NCI-H2107 (cell line): ENCODE measurements at places on chromosomes 5 and 9.

GRCh38 chr5:125699860-125700259, 723.3 kb upstream of the GRAMD2B start:
- DNase-seq, result no peak

GRCh38 chr9:36827593-36827992, 206.5 kb downstream of the PAX5 start:
- DNase-seq, result no peak

- no peak for DNase-seq
Observed at GRCh38 chr9:99632349-99633038, 189.2 kb upstream of the NR4A3 start.

DNA sequence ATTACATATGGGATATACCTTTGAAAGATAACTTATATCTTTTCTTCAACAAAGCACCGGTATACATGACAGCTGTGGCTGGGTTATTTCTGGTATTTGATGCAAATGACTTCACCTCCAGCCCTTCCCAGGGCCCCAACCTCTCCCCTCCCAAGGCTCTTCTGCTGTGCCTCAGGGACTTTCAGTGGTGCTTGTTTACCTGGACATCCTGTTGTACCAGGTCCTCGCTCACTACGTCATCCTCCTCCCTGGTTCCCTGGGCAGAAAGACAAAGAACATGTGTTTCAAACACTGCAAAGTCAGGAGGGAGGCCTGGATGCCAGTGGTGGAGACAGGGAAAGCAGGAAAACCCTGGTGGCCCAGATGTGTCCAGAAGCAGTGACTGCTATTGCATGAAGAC, 23.4 kb downstream of the ANXA6 start:
- DNase-seq, result no peak

DNA sequence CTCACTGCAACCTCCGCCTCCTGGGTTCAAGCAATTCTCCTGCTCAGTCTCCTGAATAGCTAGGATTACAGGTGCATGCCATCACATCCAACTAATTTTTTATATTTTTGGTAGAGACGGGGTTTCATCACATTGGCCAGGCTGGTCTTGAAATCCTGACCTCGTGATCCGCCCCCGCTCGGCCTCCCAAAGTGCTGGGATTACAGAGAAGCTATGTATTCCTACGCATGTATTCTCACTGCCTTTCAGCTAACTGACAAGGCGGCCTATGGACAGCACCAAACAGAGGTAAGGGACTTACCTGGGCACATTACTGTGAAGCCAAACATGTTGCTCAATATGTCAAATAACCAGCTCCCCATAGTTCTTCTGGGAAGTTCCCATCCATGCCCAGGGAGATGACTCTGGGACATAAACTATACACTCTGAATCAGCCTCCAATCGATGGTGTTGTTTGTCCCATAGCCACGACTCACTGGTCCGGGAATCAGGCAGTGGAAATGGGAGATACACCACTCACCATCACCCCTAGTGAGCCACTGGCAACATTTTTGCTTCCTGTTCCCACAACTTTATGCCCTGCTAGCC, 114.6 kb downstream of the SYK start:
- no peak for DNase-seq
